ENCODE measurements at places on chromosomes 6 and 20.

- no peak for DNase-seq
These were observed 45.3 kb upstream of the HDDC2 start for GRCh38 chr6:125346926-125347563.

DNA sequence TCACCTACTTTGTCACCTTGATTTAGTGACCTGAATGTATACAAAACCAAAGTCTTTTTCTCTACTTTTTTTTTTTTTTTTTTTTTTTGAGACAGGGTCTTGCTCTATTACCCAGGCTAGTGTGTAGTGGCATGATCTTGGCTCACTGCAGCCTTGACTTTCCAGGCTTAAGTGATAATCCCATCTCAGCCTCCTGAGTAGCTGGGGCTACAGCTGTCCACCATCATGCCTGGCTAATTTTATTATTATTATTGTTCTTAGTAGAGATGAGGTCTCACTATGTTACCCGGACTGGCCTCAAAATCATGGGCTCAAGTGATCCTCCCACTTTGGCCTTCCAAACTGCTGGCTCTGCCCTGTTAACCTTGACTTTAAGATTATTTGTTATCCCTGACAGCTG is 37.5 kb downstream of the CRISP2 start:
- DNase-seq, result no peak

GRCh38 chr6:97438011-97438671 is 155.1 kb upstream of the MMS22L start:
- no peak for DNase-seq

- DNase-seq, result no peak
These were observed 3.9 kb downstream of the STXBP5 start for GRCh38 chr6:147207837-147208754.

DNA sequence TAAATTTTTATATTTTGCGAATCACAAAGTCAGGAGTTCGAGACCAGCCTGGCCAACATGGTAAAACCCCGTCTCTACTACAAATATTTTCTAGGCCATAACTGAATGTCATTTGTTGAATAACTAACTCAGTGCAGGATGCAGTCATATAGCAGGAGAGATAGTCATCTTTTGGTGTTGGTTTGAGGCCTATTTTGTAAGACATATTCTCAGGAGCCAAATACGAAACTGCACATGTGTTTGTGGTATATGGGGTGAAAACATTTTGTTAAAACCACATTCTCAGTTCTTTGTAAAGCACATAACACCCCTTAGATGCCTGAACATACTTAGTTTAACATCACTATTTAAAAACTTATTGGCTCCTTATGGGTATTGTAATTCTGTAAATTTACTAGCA is 4.7 kb upstream of the ENPP5 start:
- DNase-seq, result no peak

DNA sequence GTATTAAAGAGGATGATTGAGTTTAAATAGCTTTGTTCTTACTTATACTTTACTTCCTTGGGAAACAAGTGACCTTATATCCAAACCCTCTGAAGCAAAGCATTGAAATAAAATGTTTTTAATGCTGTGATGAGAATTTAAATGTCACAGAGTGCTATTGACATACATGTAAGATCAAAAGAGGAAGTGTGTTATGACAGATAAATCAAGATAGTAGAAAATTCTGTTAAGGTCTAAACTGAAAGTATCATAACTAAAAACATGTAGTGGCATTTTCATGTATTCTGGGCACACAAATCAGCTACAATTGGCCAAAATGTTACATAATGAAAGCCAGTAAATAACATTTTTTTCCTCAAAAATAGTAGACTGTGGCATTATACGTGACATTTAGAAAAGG is 318.0 kb downstream of the GRIK2 start:
- no peak for DNase-seq

DNA sequence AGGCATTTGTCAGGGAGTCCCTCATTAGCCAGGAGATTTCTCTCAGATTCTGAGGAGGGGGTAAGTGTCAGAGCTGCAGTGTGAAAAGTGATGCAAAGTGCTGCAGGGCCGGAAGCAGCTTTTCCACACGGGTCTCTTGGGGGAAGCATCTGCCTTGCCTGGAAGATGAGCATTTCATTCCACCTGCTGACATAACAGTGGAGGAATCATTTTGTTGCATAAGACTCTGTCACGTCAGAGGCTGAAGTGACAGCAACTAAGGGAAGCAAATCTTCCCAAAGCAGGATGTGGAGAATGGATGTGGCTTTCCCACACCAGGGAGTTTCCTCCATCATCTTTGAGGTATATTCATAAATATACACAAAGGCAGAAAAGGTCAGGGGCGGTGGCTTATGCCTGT is 22.8 kb downstream of the DCBLD1 start:
- no peak for DNase-seq

DNA sequence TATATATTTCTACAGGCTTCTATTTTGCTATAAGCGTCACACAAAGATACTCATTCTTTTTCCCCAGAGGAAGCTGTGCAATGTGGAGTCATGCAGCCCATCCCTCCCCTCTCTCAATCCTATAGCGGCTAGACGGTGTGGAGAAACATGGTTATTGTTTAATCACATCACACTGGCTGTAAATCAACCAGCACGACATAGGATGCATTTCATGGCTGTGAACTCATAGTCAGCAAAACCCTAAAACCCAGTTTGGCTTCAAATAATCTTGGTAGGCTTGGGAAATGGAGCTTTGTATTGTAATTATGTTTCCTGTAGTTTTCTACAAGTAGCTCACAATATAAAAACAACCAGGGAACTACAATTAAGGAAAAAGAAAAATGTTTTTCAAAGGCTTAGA is 16.8 kb downstream of the FOXC1 start:
- no peak for DNase-seq

DNA sequence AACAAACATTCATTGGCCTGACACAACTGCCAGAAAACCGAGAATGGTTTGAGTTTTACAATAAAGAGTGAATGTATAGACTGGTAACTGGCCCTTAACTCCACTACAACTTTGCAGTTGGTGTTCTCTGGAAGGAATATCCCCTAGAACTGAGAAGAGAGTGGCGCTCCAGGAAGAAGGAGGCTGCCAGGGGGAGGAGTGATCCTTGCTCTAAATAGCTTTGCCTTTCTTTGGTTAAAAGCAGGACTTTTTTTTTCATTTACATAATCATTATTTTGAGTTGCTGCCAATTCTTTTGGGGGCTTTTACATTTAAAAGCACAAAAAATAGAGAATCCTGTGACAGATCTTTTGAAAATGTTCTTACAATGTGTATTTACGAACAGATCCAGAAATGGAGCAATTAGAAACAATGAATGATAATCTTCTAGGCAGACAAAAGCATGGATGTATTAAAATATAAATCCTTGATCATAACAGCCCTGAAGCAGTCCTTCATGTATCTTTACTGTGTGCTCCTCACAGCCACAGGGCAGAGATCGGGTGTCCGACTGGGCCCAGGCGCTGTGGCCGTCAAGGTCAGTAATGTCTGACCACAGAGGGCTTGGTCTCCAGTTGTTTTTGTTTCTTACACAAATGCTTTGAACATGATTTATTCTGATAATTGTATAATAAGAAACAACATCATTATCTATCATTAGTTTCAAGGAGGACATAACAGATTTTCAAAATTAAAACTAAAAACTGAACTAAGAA is 612.2 kb downstream of the HDGFL1 start:
- no peak for DNase-seq

DNA sequence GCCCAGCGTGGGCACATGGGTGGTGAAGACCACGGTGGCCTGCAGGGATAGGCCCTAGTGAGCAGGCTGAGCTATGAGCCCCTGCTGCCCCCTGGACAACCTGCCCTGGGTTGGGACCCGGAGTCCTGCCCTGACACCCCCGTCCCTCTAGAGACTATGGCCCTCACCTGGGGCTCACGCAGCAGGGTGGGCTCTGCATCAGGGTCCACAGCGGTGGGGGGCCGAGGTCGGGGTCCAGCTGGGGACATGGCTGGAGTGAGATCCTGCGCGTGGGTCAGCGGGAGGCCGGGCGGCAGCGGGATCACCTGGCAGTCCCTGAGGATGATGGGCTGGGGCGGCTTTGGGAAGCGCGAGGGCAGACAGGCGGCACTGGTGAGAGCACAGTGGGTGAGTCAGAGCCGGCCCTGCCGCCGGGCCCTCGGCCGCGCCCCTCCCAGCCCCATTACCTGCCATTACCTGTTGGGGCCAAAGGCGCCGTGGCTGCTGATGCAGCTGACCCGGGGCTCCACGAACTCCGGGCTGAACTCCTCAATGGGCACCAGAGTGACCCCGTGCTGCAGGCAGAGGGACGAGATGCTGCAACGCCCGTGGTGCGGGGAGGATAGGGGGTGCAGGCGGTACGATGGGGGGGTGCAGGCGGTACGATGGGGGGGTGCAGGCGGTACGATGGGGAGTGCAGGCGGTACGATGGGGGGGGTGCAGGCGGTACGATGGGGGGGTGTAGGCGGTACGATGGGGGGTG is 27.9 kb downstream of the ADRM1 start:
- no peak for DNase-seq

DNA sequence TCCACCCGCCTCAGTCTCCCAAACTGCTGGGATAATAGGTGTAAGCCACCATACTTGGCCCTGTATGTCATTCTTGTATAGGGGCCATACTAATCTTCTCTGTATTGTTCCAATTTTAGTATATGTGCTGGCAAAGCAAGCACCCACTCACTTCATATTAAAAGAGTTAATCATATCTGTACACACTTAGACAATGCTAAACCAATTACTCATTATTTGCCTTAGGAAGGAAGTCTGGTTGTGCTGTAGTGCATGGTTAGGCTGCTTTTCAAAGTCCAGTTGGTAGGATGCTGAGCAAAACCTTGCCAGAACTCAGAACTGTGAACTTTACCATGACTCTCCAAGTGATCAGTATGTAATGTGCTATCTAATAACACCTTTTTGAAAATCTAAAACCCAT is 88.6 kb downstream of the LIN28B start:
- no peak for DNase-seq

DNA sequence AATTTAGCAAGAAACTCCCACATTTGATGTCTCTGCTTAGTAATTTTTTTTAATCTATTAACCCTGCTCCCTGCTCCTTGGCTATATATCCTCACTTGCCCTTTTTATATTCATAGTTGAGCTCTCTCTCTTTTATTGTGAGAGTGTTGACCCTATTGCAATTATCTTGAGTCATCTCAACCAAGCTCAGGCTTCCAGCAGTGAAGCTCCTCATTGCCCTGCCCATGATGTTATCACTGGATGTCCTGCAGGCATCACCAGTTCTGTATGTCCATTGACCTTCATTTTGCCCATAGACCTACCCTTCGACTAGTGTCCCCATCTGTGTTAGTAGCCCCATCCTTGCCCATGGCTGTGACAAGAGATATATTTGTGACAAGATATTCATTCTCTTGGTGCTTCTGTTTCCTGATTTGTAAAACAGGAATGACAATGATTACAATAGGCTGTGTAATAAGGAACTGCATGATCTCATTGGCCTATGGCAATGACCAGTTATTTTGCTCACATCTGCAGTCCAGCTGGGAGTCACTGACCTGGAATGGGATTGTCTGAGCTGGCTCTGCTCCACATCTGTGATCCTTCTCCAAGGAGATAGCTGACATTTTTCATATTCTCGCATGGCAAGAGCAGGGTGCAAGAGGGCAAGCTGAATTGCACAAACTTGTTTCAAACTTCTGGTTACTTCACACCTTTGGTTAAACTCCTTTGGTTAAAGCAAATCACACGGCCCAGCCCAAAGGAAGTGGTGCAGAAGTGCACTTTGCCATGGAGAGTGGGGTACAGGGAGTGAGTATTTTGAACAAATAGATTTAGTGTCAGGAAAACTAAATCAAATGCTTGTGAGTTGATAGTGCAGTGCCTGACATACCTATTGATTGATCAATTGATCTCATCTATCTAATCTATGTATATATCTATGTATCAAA is 47.7 kb upstream of the CST5 start:
- DNase-seq, result no peak

- no peak for DNase-seq
These were observed 81.7 kb upstream of the SHLD1 start for GRCh38 chr20:5668529-5668868.
